ENCODE measurements at places on chromosomes 2 and 18.

DNA sequence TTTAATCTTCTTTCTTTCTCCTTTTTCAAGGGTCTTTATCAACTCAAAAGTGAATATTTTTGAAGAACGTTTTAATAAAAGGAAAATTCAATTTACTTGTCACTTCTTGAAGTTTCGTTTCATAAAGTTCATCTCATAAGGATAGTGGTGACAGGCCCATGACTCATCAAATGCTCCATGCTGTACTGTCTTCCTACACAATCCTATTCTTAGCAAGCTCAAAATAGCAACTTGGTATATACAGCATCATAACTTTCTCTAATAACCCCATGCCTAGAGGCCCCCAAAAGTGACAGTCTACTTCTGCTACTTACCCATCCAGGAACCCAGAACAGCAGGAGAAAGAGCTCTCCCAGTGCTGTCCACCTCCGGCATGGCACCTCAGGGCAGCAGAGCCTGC lies 7.7 kb downstream of the FBXO15 start:
- peak; percentile 61 for DNase-seq

- DNase-seq, result no peak
Measured at GRCh38 chr2:232791518-232791917, 15.2 kb upstream of the KCNJ13 start.

DNA sequence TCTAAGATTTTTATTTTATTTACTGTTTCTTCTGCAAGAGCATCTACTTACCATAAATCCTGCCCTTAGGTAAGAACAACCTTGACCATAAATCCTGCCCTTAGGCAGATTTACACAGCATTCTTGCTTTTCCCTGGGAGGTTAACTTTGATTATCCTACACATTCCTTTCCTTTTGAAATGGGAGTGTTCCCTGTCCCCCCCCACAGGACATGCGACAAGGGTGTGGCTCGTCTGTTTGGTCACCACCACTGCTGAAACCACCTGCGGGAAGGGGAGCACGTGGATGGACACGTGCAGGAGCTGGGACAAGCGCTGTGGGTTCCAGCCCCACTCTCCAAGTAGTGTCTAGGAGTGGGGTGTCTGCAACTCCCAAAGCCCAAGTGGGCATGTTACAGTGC lies 239.3 kb upstream of the SP5 start:
- DNase-seq, result no peak

DNA sequence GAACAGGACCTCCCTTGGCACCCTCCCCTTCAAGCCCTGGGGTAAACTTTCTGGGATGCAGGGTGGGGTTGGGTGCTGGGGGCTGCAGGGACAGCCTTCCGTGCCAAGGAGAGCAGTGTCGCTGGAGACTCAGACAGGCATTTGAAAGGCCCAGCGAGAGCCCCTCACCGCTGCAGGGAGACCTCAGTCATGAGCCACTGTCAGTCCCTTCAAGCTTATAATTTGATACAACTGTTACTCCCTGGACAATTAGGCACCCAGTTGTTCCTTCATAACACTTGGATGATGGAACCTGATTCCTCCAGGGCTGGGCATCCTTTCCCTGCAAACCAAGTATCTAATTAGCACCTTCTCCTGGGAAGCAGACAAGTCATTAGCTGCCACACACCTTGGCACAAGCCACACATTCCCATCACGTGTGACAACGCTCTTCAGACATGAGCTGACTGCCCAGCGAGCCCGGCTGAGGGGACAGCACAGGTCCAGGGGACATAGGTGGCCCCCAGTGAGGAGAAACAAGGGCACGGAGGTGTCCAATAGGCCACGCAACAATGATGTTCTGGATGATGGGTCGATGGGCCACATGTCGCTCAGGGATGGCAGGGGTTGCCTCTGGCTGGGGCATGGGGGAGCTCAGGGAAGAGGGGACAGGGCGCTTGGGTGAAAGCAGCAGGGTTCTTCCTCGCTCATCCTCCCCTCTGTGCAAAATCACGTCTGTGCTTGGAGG lies 59.6 kb downstream of the KCNF1 start:
- no peak for DNase-seq

GRCh38 chr2:72211777-72212485 lies 64.3 kb upstream of the CYP26B1 start:
- DNase-seq, result no peak

DNA sequence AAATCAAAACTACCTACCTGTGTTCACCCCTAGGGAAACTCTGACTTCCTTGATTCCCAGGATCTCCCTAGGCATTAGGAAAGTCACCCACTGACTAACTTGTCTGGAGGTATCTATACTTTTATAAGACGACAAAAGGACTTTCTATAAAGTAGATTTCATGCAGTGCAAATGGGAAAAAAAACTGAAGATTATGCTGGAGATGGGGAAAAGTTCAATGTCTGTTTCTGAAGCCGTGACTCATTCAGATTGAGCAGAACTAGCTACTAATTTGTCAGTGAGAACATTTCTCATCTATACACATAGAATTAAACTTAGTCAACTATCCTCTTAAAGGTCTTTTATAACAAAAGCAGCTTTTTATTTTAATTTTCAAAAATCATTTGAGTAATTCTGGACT lies 6.0 kb downstream of the SEPTIN10 start:
- no peak for DNase-seq

- DNase-seq, result no peak
Measured at GRCh38 chr18:7789856-7790552, 222.9 kb downstream of the PTPRM start.

GRCh38 chr2:98502556-98503335 lies 58.1 kb downstream of the INPP4A start:
- no peak for DNase-seq

GRCh38 chr2:28300485-28301341 lies 91.9 kb upstream of the FOSL2 start:
- DNase-seq, result no peak

DNA sequence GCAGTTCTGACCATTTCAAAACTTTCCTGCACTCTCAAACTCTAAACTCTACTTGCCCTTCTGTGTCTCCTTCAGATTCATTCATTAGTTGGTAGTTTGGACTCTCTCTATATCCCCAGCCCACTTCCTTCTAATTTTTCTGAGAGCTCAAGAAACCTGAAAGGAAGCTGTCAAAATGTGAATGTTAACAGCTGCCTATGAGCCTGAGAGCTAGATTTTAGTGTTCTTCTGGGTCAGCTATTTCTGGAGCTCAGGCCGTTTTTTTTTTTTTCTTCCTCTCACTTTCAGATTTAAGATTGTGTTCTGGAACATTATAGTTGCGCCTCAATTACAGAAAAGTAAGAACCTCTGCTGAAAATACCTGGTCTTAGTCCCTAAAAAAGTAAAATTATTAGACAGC lies 73.1 kb downstream of the RTN4 start:
- DNase-seq, result no peak

GRCh38 chr2:187395276-187396015 lies 52.6 kb downstream of the CALCRL start:
- no peak for DNase-seq

DNA sequence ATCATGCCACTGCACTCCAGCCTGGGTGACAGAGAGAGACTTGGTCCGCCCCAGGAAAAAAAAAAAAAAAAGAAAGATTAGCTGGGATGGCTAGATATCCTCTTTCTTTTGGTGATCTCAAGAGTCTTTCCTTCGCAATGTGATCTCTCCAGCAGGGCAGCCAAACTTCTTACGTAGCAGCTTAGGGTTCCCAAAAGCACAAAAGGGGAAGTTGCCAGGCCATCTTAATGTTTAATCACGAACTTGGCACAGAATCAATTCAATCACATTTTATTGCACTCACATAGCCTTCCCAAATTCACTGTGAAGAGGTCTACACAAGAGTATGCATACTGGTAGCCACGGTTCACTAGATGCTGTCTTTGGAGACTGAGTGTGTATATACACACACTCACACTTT lies 53.1 kb downstream of the VIL1 start:
- DNase-seq, result no peak

GRCh38 chr2:69692424-69692823 lies 48.9 kb upstream of the AAK1 start:
- no peak for DNase-seq

GRCh38 chr18:76451396-76452331 lies 43.4 kb downstream of the ZNF516 start:
- DNase-seq, result no peak
